Effector memory CD8-positive, alpha-beta T cell (primary cell): ENCODE measurements at places on chromosomes 7 and 10.
A peak's percentile ranks its signal among the peaks of the same experiment; 100 is the strongest.

DNA sequence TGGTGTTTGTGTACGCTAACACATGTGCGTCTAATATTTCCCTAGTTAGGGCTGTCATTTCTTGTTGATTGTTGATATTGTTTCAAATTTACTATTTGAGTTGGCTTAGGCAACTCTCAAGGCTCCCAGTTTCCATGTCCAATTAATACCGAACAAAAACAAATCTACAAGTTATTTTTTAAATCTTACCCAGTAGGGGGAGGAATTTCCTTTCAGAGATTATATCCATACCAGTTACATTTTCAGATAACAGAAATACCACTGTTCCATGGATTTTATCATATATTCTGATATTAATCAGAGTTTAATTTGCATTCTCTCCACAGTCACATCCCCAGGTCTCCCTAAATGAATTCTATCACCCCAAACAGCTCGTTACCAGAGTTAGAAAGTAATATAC is 7.2 kb upstream of the AKR1B10 start:
- no peak for DNase-seq

- no peak for DNase-seq
These were observed 62.4 kb upstream of the WNT16 start for GRCh38 chr7:121266307-121266894.

- DNase-seq, result no peak
These were observed 378.0 kb downstream of the CCSER2 start for GRCh38 chr10:84706431-84706830.

GRCh38 chr7:39428221-39428620 is 138.0 kb upstream of the YAE1 start:
- DNase-seq, result no peak

- no peak for DNase-seq
These were observed 45.9 kb upstream of the ZNF479 start for GRCh38 chr7:57177856-57178767.

GRCh38 chr10:118961436-118961835 is 68.1 kb upstream of the NANOS1 start:
- no peak for DNase-seq

GRCh38 chr10:14459665-14460064 is 128.9 kb upstream of the FRMD4A start:
- DNase-seq, result no peak

GRCh38 chr10:6722616-6723004 is 142.5 kb upstream of the PRKCQ start:
- no peak for DNase-seq

GRCh38 chr7:114130866-114131265 is 212.1 kb upstream of the PPP1R3A start:
- no peak for DNase-seq

DNA sequence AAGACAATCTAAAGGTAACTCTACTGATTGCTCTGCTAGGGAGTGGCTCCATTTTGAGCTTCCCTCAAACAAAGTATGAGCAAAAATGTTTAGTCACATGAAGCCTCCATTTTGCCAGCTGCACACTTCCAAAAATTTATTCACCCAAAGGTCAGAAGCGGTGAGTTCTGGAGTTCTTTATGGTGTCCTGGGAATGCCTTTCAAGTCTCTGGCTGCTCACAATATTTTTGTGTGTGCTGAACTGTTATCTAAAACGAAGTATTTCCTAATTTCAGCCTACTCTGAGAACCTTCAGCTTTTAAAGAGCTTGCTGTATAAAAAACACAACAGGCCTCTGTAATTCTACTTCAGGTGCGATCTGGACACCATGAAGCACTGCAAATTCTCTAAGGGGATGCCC is 15.6 kb downstream of the NRCAM start:
- no peak for DNase-seq

GRCh38 chr10:3654496-3654895 is 130.5 kb downstream of the KLF6 start:
- no peak for DNase-seq

- no peak for DNase-seq
These were observed 9.3 kb downstream of the OLAH start for GRCh38 chr10:15053061-15053460.

DNA sequence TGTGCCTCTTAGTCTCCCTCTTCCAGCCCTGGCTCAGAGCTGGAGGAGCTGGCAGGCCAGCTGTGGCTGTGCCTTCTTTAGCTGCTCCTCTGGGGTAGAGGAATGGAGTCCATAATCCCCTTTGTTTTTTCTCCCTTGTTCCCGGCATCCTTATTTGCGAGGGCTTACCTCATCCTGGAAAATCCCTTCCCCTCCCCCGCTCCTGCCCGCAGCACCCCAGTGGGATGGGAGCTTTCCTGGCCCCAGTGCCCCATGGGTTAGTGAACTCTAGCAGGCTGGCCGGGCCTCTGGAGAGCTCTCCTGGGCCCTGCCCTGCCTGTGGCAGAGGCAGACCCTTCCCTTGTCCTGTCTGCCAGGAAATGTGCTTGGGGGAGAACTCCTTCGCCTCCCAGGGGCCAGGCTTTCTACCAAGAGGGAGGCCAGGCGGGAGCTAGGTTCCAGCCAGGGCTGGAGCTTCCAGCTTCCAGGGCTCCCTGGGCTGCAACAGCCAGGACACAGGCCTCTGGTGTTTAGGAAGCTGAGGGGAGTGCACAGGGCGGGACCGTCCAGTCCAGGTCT is 16.5 kb upstream of the TRIM8 start:
- no peak for DNase-seq

GRCh38 chr7:148332191-148333186 is 258.1 kb upstream of the C7orf33 start:
- DNase-seq, result no peak

DNA sequence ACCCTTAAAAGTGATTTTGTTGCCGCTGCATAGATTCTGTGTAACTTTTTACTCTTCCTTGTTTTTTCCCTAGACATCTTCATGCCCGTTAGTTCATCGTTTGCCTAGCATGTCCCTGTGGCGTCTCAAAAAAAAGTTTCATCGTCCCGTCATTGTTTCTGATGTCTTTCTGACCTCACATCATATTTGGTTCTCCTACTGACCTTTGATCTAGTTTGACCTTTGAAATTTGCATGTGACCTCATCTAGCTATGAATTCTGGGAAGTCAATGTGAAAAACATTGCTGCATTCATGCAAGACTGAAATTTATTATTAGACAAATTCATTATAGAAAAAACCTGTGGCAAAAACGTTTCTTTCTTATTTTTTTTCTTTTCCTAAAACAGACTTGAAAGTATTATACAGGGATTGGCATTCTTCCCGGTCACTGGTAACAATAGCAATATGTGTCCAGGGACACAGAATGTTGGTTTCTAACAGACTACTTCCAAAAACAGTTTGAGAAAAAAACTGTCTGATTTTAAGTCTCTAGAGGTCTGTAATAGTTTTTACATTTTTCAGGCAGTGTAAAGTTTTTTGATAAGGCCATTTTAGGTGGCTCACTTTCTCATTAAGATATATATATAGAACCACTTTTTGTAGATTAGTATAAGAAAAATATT is 280.9 kb downstream of the USP6NL start:
- DNase-seq, result no peak

DNA sequence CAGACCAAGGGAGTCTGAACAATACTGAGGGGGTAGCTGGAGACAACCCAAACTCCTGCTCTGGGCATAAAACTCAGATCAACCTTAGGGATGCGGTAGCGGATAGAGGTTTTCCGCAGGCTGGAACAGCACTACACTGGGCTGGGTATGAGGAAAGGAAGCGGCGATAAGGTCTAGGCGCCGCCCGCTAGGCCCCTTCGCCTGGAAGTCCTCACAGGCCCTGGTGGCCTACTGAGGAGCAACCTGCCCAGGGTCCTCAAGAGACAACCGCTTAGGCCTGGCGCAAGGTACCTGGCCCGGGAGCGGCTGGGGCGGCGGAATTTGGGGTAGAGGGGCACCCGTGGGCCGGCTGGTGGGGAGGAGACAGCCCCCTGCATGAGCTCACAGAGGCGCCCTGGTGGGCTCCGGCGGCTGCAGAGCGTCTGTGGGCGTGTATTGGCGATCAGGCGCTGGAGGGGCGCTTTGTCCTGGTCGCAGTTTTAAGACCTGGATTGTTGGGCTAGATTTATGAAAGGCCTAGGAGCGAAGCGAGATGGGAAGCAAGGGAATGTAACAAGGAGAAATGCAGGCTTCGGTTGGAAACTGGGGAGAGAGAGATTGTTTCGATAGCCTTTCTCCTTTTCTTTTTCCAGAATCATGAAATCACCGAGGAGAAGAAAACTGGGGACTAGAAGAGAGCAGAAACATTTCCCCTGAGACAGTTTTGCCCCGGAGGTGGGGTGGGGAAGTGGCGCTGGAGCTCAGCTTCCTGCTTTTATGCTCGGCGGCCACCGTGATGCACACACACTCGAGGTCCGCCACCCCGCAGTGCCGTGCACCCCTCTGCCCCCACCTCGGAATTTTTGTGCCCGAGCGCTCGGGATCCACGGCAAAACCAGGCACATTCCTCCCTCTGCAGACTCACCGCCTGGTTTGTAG is 2.4 kb upstream of the NKX2-3 start:
- no peak for DNase-seq

GRCh38 chr7:117216436-117217069 is 106.3 kb downstream of the WNT2 start:
- DNase-seq, result no peak

GRCh38 chr7:13829914-13830900 is 159.3 kb downstream of the ETV1 start:
- DNase-seq, result no peak

DNA sequence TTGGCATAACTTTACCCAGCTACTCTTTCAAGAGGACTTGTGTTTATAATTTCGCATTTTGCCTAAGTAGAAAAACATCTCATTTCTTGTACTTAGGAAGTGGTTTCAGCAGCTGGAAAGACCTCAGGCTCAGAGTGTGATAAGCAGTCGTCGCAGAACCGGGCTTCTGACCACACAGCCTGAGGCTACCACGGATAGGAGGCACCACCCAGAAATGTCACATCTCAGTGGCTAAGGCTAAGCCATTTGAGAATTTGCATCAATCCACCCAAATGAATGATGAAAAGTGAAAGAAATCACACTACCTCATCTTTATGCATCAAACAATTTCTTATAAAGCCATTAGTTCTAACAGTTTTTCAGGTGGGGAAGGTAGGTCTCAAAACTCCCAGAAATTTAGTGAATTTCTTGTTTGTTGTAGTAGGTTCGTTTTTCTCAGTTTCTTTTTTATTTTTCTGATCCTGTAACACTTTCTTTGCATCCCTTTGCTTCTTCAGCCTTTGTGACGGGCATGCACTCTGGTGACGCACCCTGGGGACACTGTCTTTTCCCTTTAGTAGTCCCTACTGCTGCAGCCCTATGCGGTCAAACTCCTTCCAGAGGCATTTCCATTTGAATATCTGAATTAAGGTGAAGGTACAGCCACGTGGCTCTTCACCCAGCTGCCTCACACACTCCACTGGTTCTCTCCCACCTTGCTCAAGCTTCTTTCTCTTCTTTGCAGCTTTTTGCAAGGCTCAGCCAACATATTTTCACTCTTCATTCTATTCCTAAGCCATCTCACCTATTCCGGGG is 68.5 kb downstream of the MAP3K8 start:
- peak; percentile 55 for DNase-seq

DNA sequence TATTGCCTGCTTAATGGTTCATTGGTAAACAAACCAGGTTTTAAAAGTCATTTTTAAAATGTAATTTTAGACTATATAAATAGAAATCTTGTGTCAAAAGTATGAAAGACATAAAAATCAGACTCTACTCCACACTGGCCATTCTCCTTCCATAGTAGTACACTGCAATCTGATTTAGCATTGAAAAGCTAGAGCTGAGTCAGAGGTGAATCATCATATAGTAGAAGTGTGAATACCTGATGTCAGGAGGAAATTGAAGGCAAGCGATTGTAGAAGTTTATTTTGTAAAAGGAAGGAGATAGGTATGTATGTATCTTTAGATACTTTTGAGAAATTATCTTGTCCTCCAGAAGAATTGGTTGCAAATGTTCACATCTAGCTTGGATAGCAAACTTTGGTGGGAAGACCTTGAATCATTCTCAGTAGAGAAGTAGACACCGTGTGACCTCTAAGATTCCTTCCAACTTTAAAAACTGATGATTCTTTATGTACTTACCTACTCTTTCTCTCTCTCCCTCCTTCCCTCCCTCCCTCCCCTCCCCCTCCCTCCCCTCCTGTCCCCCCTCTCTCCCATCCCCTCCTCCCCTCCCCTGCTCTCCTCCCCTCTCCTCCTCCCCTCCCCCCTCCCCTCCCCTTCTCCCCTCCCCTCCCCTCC is 88.1 kb downstream of the BTAF1 start:
- DNase-seq, result no peak

DNA sequence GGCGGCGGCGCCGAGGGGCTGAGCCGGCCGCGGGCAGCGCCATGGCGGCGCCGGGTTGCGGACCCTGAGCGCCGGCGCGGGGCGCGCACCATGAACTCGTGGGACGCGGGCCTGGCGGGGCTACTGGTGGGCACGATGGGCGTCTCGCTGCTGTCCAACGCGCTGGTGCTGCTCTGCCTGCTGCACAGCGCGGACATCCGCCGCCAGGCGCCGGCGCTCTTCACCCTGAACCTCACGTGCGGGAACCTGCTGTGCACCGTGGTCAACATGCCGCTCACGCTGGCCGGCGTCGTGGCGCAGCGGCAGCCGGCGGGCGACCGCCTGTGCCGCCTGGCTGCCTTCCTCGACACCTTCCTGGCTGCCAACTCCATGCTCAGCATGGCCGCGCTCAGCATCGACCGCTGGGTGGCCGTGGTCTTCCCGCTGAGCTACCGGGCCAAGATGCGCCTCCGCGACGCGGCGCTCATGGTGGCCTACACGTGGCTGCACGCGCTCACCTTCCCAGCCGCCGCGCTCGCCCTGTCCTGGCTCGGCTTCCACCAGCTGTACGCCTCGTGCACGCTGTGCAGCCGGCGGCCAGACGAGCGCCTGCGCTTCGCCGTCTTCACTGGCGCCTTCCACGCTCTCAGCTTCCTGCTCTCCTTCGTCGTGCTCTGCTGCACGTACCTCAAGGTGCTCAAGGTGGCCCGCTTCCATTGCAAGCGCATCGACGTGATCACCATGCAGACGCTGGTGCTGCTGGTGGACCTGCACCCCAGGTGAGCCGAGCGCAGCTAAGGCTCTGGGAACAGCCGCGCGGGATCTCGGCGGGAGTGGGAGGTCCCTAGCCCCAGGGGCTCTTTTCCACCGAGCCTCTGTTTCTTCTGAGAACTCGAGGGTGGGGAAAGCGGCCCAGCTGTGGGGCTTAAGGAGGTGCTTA is at the start of gene GPR26:
TSS of gene GPR26 (plus strand) at position 38 of the 919 bp plus-strand sequence. CDS start at position 91, 53 bp downstream.
- no peak for DNase-seq

- no peak for DNase-seq
These were observed 37.7 kb upstream of the CXCL12 start for GRCh38 chr10:44422570-44423101.

- DNase-seq, result no peak
These were observed 572.5 kb downstream of the POM121L12 start for GRCh38 chr7:53607961-53608360.

- DNase-seq, result no peak
These were observed 25.6 kb downstream of the COL1A2 start for GRCh38 chr7:94420328-94420727.

GRCh38 chr10:27319752-27320431 is 79.3 kb upstream of the ACBD5 start:
- no peak for DNase-seq
